ENCODE measurements at places on chromosomes 1 and 21. TPM values are rescaled to one million over a fixed set of nuclear protein-coding genes. Genes with fewer than 3 reads are reported as not detected.

The SLC25A34 gene
- total RNA-seq, result 0.44 TPM

The DENND2C gene
- 0.84 TPM for total RNA-seq

DNA sequence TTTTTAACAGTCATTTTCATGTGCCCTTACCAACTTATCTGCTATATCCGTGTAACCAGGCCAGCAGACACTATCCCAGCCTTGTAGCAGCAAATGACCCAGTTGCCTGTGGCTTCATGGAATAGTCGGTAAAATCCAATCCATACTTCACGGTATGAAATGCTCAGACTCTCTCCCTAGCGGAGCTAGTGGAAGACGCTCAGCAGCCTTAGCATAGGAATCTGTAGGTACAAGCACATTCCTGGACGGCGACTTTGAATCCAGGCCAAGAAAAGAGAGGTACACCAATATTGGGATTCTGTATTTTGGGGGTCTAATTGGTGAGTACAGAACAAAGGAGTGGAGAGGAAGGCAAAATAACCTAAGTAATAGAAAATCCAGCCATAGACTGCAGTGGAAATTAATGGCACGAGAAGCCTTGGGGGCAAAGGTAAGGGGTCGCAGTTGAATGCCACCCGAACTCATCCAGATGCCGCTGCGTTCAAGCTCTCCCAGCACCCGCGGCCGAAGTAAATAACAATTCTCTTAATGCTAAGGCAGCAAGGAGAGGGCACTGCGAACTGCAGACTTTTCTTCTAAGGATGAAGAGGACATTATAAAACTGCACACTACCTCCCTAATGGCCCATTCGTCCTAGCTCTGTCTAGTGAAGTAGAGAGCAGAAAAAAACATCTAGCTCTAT lies 17.7 kb upstream of the TBX15 start:
- DNase-seq, result no peak

GRCh38 chr1:21956720-21957552 lies 19.8 kb upstream of the HSPG2 start:
- peak; percentile 84 for DNase-seq

- peak; percentile 67 for DNase-seq
These were observed 7.1 kb upstream of the MAP1LC3C start for GRCh38 chr1:242005866-242006535.
